ENCODE measurements at places on chromosomes 2 and 18.

DNA sequence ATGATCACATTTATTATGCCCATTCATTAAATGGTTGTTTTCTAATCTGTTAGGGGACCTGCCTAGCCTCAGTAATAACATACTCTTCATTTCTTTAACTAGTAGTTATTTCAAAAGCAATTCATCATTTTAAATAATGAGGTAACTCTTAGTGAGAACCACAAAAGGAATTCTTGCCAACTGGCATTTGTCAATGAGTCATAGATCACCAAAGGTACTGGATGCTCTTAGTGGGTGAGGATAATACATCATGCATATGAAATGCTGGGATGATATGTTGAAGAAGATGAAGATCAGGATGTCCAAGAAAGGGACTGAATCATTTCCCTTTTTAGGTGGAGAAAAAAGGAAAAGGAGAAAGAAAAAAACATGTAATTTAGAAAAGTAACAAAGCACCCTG, 826.2 kb upstream of the DDX18 start:
- DNase-seq: no peak

GRCh38 chr18:45688833-45689232, 35.1 kb upstream of the SLC14A1 start:
- DNase-seq: no peak

DNA sequence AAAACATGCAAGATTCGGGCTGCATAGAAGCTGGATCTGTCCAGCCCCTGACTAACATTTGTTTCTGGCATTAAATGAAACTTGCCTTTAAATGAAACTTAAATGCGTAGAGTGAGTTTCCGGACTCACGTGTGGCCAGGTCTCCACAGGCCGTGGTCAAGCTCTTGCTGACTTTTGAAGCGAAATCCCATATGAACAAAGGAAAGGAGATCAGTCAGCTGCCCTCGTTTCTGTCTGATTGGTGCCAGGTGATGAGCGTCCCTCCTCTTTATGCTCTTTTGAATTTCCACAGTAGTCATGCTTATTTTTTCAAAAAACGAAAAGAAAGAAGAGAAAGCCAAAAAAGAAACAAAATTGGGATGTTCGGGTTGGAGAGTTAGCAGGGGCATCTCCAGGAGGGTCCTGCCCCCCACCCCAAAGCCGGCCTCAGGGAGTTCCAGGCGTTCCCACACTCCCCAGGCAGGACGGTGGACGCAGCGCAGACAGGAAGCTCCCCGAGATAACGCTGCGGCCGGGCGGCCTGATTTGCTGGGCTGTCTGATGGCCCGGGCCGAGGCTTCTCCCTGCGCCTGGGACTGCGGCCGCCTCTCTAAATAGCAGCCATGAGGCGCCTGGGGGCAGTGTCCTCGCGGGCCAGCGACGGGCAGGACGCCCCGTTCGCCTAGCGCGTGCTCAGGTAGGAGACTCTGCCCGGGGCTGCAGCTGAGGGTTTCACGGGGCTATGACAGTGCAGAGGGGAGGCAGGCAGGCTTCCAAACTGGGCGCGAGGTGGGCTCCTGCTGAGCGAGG, at the start of gene COLEC11:
TSS of gene COLEC11 (plus strand) at position 620 of the 789 bp plus-strand sequence. CDS start 9,229 bp downstream, outside the sequence.
- DNase-seq: peak; percentile 63

DNA sequence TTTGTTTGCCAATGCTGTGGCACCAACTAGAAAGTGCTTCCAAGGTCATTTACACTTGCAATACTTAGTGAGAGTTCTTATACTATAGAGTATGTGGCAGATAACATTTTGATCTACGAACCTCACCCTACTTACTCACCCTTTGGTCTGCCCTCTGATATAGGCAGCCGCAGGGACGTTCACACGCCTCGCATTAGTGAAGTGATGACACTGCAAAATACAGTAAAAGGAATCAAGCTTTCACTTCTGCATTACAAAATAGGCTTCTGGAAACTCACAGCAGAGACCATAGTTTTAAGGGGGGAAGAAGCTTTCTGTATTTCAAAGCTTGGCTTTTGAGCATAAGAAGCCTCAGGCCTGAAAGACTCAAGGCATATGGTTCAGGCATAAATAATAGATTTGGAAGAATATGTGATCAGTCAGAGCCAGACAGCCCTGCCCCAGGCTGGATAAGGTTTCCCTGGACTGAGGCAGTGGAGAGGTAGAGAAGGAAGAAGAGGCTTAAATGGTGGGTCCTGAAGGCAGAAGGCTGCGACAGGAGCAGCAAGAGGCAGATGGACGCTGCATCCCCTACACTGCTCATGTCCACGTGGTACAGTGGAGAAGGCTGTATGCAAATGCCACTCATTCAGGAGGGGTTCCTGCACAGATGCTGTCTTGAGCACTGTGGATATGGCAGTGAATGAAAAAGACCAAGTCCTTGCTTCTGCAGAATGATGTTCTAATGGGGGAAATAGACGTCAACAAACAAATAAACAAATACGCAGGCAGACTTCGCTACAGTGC, 63.1 kb downstream of the FECH start:
- no peak for DNase-seq

DNA sequence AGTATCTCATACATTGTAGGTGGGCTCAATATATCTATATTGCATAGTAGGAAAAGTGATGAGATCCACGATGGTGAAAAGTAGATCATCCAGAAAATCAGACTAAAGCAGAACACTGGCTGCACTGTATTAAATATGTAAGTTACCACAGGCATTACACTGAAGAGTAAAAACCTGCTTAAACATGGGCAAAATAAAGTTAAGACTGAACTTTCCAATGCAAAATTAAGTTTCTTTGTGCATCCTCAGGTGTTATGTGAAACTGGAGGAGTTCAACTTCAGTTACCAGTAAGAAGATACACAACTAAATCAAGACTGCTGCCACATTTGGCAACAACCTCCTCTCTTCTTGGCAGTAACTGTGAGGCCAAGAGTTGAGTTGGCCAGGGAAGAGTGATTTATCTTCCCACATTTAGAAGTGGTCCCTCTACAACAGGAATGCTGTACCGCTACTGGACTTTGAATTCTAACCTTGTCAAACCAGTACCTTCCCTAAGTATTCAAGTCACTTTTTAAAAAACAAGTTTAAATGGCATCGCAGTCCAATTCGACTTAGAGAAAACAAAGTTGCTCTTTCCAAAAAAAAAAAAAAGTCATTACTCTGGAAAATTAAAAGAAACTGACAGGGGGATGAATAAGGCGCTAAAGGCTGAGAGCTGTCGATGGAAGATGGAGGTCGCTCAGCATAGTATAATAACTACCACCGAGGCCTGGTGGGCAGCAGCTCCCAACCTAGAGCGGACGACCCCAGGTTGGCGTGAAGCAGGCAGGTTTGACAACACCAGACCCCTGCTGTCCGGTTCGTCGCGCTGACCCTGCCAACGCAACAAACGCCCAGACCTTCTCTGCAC, 1.1 kb downstream of the MAP4K3 start:
- peak; percentile 75 for DNase-seq

GRCh38 chr2:78676921-78677696, 348.4 kb upstream of the REG3G start:
- DNase-seq: no peak

DNA sequence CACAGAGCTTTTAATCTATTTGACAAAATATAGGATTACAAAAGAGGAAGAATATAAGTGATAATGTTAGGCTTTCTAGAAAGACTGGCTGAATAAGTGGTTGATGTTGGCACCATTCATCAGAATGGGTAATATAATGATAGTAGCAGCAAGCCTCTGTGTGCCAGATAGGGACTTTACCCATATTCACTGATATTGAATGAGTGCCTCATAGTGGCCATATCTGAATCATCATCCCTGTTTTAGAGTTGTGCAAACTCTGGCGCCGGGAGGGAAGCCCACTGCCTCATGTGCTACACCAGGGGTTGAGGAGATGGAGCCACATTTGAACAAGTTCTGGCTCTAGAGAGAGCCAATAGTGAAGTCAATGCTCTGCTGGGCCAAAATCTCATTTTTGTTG, 368.7 kb upstream of the CRIM1 start:
- DNase-seq: no peak

- DNase-seq: no peak
Observed at GRCh38 chr18:77754475-77755044, 504.9 kb downstream of the GALR1 start.

DNA sequence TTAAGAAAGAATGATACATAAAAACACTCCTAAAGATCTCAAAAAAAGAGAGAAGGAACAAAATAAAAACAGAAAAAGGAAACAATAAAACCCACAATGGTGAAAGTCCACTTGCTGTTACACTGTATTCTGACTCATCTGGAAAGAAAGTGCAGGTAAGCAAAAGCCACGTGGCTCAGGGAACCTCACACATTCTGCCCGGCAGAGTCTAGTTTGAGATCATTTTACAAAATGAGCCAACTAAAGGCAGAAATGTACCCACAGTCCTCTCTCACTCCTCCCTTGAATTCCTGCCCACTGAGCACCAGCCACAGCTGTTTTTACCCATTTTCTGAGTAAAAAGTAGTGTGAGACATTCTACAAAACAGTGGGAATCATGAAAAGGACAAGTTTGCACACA, 10.0 kb downstream of the KCNH7 start:
- no peak for DNase-seq

GRCh38 chr2:144832048-144832447, 312.1 kb upstream of the ZEB2 start:
- no peak for DNase-seq

GRCh38 chr2:12732651-12733050, 15.9 kb downstream of the TRIB2 start:
- DNase-seq: no peak

- DNase-seq: no peak
Observed at GRCh38 chr2:234189230-234189629, 138.7 kb downstream of the SPP2 start.

DNA sequence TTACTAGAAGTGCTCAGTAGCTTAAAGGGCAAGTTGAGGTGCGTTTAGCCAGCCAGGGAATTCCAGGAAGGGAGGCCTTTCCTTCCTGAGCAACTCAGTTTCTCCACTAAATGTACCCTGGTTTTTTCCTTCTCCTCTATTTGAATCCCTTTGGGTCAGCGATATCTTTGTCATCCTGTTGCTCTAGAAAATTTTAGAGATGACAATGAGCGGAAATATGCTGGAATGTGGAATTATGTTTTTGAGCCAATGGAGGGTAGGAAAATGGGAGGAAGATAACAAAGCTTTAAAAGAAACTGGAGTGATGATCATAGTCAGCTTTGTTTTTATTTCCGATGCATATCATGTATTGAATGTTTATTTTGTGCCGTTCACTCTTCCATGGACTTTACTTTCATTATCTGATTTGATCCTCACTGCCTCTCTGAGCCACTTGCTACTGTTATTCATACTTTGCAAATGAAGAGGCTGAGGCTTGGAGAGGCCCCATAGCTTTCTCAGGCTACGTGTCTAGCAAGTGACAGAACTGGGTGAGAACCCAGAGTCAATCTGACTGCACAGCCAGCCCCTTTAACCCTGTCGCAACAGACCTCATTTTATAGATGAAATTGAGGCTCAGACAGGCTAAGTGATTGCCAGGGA, 67.3 kb downstream of the NTSR2 start:
- DNase-seq: no peak

DNA sequence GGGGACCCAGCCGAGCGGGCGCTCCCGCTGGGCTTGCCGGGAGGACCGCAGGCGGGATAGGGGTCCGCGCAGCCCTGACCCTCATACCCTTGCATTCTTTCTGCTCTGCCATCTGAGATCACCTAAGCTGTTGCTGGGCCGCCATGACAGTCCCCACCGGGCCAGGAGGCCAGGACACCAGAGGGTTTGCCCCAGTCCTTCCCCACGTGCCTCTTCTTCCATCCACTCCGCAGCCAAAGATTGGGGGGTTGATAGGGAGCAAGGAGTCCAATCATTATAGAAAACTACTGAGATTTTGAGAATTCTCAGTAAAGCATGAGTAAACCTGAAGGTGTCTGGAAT, 453 bp upstream of the GRB14 start:
- DNase-seq: no peak

- no peak for DNase-seq
Observed at GRCh38 chr2:65329525-65329924, 101.9 kb downstream of the ACTR2 start.

DNA sequence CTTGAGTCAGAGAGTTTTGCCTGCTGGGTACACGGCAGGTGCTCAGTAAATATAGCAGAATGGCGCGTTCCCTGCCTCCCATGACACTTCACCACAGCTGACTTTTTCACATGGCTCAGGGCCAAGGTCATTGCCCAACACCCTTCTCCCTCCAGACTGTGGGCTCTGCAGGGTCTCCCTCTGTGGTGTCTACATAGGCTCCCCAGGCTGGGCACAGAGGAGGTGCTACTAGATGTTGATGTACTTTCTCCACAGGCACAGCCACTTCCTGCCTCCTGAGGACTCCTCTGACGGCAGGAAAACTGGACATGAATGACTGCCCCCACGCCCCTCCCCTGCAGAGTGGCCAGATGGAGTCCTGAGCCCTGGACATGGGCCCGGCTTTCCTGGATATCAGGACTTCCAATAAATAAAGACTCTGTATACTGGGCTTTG, 4.2 kb downstream of the CHCHD5 start:
- no peak for DNase-seq

- DNase-seq: no peak
Observed at GRCh38 chr2:1754461-1755170, 10.3 kb upstream of the PXDN start.

GRCh38 chr18:43720041-43720440, 442.8 kb upstream of the SYT4 start:
- DNase-seq: peak; percentile 2

GRCh38 chr2:172964511-172965139, 111.0 kb upstream of the MAP3K20 start:
- peak; percentile 61 for DNase-seq

DNA sequence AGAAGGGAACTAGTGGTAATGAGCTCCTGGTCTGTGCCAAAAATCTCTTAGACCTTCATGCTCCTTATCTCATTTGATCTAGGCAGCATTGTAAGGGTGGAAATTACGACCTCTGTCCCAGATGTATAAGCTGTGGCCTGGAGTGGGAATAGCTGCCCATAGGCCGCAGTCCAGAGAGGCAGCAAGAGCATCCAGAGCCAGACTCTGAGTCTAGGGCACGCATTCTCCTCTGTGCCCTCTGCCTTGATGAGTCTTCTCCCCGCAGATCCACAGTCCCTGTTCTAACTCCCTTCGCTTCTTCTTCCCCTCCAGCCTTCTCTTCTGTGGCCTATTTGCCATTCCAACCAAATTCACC, 304.6 kb downstream of the MYCN start:
- no peak for DNase-seq

- DNase-seq: no peak
Observed at GRCh38 chr18:54509793-54510192, 81.3 kb upstream of the DYNAP start.

GRCh38 chr2:159882130-159882745, 84.2 kb upstream of the CD302 start:
- DNase-seq: no peak

Measured in cardiac fibroblast (primary cell).